Posterior cingulate gyrus (tissue), 11 donors: ENCODE measurements at places on chromosomes 16 and 17.

DNA sequence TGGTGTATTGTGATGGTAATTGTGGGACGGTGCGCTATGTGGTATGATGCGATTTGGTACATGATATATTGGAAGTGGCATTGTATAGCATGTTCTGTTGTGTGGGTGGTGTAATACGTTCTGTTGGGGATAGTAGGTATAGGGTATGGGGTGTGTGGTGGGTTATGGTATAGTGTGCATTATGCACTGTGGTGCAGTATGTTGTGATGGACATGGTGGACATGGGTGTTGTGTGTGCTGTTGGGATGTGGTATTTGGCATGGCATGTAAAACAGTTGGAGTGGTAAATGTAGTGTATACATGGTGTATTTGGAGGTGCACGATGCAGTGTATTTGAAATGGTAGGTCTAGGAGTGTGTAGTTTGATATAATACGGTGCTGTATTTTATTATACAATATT lies 170.6 kb upstream of the CNTNAP4 start:
- no peak for DNase-seq

DNA sequence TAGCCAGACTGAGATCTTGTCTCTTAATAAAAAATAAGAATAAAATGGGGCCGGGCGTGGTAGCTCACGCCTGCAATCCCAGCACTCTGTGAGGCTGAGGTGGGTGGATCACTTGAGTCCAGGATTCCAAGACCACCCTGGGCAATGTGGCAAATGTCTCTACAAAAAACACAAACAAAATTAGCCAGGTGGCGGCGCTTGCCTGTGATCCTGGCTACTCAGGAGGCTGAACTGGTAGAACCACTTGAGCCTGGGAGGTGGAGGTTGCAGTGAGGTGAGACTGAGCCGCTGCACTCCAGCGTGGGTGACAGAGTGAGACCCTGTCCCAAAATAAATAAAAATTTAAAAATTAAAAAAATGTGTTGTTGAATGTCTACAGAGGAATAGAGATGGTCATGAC lies 2.9 kb upstream of the DEF8 start:
- DNase-seq = no peak

DNA sequence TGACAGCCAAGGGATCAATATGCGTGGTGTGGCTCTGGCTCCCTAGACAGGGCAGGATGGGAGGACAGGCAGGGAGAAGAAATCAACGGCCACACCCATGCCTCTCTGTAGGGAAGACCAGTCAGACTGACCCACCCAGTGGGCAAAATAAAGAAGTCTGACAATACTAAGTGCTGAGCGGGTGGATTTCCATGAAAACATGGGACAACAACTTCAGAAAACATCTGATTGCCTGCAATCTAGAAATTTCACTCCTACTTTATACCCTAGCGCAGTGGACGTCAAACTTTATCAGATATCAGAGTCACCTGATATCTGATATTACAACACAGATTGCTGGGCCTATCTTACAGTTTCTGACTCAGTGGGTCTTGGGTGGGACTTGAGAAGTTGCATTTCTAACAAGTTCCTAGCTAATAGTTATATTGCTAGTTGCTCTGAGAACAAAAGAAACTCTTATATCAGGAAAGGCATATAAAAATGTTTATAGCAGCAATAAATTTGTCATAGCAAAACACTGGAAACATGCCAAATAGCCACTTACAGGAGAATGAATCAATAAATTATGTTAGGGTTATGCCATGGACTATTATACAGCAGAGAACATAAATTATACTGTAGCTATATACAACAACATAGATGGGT lies 38.4 kb downstream of the C17orf67 start:
- DNase-seq = no peak

DNA sequence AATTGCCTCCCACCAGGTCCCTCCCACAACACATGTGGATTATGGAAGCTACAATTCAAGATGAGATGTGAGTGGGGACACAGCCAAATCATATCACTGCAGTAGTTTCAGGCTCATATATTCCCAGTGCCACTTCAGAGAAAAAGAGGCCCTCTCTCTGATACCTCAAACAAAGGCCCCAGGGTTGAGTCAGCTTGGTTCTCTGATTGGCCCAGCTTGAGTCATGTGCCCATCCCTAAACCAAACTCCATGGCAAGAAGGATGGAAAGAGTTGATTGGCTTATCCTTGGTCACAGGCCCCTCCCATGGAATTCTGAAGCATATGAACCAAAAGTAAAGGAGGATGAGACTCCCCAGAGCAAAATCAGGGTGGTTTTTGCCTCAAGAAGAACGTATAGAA lies 75.9 kb upstream of the IRX6 start:
- DNase-seq = no peak

- no peak for DNase-seq
Observed at GRCh38 chr17:48589060-48589830, 796 bp downstream of the HOXB3 start.

- no peak for DNase-seq
Observed at GRCh38 chr17:45006927-45007461, 38.9 kb upstream of the C1QL1 start.

- DNase-seq = no peak
Observed at GRCh38 chr17:52537421-52537820, 378.9 kb upstream of the CA10 start.

GRCh38 chr16:75329943-75330342 lies 78.5 kb upstream of the BCAR1 start:
- DNase-seq = no peak

GRCh38 chr17:39197380-39198185 lies at the start of gene CACNB1:
Gene CACNB1 (minus strand): TSS chr17:39197669. CDS start chr17:39197495, 174 bp downstream.
- DNase-seq = peak; percentile 72

- no peak for DNase-seq
Observed at GRCh38 chr17:60355663-60356594, 36.0 kb downstream of the USP32 start.

DNA sequence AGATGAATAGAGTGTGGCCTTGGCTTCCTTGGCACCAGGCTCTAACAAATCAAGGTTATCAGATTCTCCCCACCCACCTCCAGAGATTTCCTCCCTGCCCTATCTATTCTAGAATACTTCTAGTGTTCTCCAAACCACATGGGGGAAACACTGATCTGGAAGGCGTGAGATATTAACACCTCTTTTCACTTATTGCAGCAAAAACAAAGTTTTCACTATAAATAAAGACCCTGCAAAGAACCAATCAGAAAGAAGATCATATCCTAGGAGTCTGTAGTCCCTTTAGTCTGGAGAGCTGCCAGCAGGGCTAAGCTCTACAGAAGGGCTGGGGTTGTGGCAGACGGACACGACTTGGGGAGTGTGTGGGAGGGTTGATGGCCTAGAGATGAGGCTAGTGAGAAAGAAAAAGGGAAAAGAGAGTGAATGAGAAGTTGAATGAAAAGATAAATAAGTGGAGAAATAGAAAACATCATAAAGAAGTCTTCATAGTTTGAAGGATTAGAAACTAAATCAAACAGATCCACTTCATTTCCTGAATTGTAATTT lies 8.6 kb upstream of the SKAP1 start:
- DNase-seq = no peak

- DNase-seq = no peak
Observed at GRCh38 chr17:72943826-72944689, 148.4 kb downstream of the SLC39A11 start.
